HCT116 (cell line): ENCODE measurements at places on chromosomes 11 and 22.

GRCh38 chr11:128458321-128458720, 129.0 kb downstream of the ETS1 start:
- DNase-seq: no peak

- no peak for DNase-seq
These were observed 993.4 kb upstream of the FAT3 start for GRCh38 chr11:91231226-91231625.

DNA sequence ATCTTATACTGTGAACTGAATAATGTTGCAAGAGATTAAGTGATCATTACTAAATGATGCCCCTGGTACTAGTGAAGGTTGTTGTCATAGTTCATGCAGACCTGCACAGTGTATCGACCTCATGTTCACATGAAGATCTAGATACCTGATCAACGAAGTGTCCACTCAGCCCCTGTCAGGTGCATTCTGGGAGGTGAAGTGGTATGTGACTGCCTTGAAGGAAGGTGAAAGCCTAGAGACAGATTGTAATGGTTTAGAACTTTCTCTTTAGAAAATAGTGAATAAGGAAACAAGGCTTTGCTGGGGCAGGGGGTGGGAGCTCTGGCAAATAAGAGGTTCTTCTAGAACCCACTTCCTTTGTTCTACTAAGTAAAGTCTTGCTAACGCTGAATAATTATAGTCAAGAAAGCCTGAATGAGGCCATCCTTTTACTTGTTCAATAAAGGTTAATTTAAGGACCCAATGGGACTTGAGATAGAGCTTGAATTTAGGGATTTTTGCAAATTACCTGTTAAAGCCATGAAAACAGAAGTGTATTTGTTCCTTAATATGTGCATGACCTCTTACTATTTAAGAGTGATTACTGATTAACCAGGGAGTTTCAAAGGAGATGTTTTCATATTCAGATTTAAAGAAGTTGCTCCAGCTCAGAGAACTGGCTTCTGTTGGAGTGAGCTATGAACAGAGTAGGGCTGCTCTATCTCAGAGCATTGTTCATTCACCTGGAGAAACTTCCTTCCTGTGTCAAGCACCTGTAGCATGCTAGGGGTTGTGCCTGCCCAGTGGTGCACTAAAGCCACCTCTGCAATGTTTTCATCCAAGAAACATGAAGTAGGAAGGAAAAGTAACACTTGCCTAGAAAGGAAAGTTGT, 45.3 kb downstream of the C22orf31 start:
- DNase-seq: no peak

DNA sequence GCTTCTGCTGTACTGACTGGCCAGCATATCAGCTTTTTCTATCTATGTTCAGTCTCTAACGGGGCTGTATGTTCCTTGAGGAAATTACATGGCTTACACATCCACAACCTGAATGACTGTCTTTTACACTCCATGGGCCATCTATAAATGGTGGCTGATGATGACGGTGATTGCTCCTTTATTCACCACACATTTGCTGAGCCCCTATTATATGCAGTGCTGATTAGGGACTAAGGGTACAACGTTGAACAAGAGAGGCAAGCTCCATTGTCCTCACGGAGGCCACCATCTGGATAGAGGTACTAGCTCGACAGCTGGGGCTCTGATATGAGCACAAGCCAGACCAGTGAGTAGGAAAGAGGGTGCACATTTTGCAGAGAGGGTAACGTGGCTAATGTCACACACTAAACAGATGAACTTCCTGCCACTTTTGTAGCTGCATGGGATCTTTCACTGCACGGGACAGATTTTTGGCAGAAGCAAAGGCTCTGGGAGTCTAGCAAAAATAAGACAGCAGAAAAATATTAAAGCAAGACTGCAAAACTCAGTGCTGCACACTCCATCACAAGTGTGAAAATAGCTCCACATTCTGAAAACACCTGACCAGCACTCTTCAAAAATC, 30.6 kb downstream of the DRD2 start:
- no peak for DNase-seq

DNA sequence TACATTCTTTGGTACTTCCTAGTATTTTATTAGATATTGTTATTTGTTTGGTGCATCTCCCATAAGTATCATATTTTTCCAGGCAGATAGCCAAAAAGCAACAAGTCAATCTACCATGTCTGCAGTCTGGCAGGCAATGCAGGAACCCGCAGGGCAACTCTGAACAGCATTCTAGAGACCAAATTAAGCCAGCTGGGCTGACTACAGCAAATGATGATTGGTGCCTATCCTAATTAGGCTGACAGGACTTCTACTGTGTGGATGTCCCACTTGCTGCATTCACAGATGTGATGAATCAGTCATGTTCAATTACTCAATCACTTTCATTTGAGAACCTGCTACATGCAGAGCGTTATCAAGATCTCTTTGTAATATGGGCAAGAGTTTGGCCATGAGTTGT, 40.3 kb upstream of the AMOTL1 start:
- no peak for DNase-seq
